ENCODE measurements at places on chromosomes 13 and 19.

DNA sequence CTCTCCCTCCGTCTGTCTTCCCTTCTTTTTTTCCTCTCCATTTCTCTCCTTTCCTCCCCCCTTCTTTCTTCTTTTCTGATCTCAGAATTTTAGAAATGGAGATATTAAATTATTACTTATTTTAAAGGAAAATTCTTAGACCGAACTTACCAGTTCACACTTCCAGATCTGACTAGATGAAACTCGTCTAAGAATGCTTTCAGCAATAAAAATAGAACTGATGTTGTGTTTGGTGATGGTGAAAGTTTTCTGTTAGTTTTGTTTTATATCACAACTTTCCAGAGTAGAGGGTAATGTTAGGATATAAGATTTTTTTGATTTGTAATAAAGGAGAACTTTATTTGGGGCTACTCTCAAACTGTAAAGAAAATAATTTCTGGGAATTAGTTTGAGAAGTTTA is 29.9 kb downstream of the UCHL3 start:
- DNase-seq, result no peak

DNA sequence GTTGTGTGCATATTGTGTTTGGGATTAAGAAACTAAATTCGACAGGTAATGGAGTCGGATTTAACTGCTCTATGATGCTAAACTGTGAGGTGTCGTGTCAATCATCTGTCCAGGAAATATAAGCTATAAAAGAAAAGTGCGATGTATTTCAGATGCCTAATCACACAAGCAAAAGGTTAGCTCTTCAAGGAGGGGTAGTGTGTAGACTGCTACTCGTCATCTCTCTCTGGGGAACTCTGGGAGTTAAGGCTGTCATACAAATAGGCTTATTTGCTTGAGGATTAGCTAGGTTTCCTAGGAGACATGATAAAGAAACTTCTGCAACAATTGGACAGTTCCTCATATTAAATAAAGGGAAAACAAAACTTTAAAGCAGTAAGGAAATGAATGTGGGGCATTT is 462.1 kb downstream of the OLFM4 start:
- no peak for DNase-seq

- no peak for DNase-seq
Observed at GRCh38 chr13:93655154-93655553, 428.5 kb downstream of the GPC6 start.

GRCh38 chr13:20150561-20150960 is 10.3 kb downstream of the GJA3 start:
- DNase-seq, result no peak

GRCh38 chr19:34075661-34076091 is 96.6 kb upstream of the LSM14A start:
- no peak for DNase-seq

GRCh38 chr13:33945477-33945876 is 127.5 kb downstream of the RFC3 start:
- DNase-seq, result no peak

GRCh38 chr19:16075430-16076153 is 703 bp upstream of the TPM4 start:
- DNase-seq, result no peak

DNA sequence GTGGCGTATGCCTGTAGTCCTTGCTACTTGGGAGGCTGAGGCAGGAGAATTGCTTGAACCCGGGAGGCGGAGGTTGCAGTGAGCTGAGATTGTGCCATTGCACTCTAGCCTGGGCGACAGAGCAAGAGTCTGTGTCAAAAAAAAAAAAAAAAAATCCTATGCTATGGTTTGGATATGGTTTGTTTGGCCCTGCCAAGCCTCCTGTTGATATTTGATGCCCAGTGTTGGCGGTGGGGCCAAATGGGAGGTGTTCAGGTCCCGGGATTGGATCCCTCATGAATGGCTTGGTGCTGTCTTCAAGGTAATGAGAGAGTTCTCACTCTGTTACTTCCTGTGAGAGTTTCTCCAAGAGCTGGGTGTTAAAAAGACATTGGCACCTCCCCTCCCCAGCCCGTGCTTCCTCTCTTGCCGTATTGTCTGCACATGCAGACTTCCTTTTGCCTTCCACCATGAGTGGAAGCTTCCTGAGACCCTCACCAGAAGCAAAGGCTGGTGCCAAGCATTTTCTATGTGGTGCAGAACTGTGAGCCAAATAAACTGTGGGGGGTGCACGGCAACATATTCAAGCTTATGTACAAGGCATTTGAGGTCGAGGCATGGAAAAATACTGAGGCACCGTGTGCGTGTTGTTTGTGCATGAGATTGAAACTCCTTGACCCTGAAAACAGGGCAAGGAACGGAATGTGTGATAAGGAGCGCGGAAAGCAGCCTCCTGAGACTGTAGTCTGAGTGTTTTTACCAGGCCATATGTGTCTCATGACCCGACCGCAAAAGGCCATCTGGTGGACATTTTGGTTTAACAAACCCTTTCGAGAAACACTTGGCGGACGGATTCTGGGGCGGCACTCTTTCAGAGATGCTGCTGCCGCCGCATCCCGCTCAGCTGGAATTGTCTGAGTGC is 7.3 kb downstream of the SIGLEC9 start:
- no peak for DNase-seq

- no peak for DNase-seq
Observed at GRCh38 chr13:94389604-94390351, 89.7 kb downstream of the DCT start.

- DNase-seq, result no peak
Observed at GRCh38 chr13:101726681-101727080, 274.2 kb downstream of the ITGBL1 start.

GRCh38 chr13:95155093-95155492 is 146.2 kb downstream of the ABCC4 start:
- DNase-seq, result no peak

DNA sequence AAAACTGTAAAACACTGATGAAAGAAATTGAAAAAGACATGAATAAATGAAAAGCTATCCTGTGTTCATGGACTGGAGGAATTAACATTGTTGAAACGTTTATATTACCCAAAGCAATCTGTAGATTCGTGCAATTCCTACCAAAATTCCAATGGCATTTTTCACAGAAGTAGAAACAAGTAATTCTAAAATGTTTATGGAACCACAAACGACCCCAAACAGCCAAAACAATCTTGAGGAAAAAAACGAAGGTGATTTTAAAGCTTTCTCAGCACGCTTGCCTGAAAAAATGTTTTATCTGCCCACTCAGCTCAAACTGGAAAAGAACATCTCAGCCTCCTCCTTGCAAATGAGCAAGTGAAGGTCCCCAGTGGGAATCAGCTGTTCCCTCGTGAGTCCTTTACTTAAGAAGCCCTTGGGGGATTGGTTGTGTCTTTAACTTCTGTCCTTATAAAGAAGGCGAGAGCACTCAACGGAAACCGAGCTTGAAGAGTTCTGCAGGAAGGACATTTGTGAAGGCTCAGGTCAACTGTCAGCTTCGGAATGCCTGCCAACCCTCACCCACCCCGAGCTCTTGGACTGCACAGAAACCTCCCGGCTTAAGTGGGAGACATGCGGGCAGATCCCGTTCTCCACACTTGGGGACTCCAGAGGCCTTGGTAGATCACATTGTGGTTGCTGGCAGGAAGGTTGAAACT is 256.0 kb upstream of the IRS2 start:
- no peak for DNase-seq

GRCh38 chr19:57759096-57759495 is 10.4 kb upstream of the ZNF586 start:
- DNase-seq, result no peak

GRCh38 chr19:44726465-44726864 is 22.0 kb upstream of the BCL3 start:
- no peak for DNase-seq

GRCh38 chr19:49224879-49225278 is 67.3 kb downstream of the TRPM4 start:
- DNase-seq, result peak; percentile 24

DNA sequence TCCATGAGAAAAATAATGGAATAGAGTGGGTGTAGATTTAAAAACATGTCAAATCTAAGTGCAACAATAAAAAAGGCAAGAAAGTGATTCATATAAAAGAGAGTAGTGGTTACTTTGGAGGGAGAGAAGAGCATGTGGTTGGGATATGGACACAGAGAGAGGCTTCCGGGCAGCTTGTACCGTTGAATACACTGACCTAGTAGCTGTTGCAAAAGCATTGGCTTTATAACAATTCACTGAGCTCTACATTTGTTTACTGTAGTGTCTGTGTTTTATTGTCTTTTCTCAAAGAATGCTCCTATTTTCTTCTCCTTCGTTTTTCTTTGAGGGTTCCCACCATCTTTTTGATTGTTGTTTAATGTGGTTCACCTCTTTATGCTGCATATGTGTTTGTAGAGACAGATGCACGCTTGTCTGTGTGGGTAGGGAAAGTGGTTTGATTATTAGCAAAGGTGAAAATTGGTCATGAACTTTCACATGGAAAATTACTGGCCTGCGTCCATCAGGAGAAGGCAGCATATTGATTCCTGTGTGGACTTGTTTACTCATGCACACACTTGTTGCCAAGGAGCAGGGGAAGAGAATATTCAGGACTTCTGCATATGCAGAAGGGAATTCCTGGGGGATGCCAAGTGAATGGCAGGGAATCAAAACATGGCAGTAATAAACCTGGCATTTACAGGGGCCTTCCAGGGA is 29.9 kb upstream of the IRS2 start:
- peak; percentile 8 for DNase-seq

- no peak for DNase-seq
Observed at GRCh38 chr13:69108486-69108885, 999.1 kb upstream of the ATXN8OS start.

- DNase-seq, result no peak
Observed at GRCh38 chr13:99655351-99656091, 154.2 kb downstream of the TM9SF2 start.

DNA sequence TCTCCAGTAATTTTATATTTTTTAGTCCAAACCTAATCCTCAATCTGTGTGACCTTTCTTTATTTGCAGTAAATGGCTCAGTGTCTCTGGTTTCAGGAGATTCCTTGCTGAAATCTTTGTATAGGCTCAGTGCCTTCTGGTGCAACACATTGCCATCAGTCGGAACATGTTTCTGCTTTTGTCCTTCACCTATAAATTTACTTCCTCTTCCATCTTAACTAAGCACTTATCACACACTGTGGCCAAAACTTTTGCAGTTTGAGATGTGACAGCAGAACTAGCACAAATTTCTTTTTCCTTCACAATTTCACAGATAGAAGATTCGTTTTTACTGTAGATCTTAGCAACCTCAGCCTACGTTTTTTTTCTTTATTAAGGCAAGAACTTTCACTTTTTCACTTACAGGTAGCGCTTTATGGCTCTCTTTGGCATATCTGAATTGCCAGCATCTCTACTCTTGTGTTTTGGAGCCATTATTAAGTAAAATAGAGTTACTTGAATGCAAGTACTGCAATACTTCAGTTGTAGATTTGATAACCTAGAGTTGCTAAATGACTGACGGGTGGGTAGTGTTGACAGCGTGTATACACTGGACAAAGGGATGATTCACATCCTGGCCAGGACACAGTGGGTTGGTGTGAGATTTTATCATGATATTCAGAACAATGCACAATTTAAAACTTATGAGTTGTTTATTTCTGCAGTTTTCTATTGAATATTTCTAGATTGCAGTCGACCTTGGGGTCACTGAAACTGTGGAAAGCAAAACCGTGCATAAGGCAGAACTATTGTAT is 44.3 kb downstream of the NDFIP2 start:
- DNase-seq, result no peak

DNA sequence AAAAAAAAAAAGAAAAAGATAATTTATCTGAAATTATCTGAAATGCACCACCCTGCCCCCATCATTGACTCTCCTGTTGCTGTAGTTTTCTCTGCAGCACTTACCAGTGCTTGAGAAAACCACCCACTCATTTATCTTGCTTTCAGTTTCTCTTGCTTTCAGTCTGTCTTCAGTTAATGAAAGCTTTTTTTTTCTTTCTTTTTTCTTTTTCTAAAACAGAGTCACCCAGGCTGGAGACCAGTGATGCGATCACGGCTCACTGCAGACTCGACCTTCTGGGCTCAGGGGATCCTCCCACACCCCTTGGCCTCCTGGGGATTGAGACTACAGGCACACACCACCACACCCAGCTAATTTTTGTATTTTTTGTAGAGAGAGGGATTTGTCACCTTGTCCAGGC is 4.3 kb upstream of the ACP5 start:
- no peak for DNase-seq
